ENCODE measurements at places on chromosomes 5 and 9. TPM values are rescaled to one million over a fixed set of nuclear protein-coding genes. Genes with fewer than 3 reads are reported as not detected.

DNA sequence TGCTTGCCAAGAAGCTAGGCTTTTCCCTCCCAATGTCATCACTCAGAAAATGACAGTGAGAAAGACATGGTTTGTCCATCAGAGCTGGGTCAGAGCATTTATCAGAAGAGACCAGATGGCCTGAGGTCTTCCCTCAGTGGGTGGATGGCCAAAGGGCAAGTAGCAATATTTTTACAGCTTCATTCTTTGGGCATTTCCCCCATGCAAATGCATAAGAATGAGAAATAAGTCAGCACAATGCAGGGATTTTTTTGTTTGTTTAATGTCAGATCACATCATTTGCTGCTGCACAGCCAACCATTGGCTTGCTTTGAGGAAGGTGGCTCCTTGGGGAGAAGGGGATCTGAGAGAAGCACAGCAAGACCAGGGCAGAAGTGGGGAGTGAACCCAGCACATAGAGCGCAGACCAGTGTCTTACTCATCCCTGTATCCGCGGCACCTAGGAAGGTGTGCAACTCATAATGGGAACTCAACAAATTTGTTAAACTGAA lies 209.6 kb downstream of the SEMA6A start:
- DNase-seq: no peak

GRCh38 chr9:8872802-8873201 lies 1073.2 kb upstream of the DMAC1 start:
- no peak for DNase-seq

DNA sequence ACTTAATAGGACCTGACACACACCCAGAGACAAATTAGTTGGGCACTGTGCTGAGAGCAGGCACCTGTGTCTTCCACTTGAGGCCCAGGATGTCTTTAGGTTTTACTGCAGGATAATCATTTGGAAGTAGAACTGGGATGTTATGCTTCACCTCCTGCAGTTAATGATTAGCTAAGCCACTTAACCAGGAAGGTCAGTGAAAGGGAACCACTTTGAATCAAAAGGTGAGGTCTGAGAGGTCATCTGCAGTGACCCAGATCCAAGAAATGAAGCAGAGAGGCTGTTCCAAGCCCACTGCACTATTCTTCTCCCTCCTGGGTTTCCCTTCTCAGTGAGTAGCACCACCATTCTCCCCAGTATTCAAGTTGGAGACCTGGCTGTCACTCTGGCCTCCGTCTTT lies 110.5 kb downstream of the SNX18 start:
- peak; percentile 45 for DNase-seq

- DNase-seq: peak; percentile 35
Observed at GRCh38 chr9:37939575-37940095, 35.7 kb upstream of the SLC25A51 start.

GRCh38 chr9:134698587-134699342 lies 57.2 kb downstream of the COL5A1 start:
- DNase-seq: peak; percentile 45

DNA sequence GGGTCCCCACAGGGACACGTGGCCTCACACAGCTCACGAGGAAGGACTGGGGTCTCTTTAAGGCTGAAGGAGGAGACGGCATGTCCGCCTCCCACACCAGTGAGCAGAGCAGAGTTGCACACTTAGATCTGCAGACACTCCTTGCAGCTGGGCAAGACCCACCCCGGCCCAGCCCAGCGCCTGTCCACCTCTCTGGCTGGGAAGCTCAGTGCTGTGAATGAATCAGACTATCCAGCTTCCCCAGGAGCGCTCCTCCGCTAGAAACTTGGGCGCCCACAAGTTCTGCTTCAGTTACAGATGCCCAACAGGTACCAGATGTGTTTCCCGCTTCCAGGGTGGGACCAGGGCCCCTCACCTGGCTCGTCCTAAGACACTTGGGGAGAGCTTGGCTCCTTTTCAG lies 78.9 kb downstream of the NSUN2 start:
- DNase-seq: no peak

- DNase-seq: no peak
Observed at GRCh38 chr5:56552612-56553268, 262.6 kb upstream of the MAP3K1 start.

DNA sequence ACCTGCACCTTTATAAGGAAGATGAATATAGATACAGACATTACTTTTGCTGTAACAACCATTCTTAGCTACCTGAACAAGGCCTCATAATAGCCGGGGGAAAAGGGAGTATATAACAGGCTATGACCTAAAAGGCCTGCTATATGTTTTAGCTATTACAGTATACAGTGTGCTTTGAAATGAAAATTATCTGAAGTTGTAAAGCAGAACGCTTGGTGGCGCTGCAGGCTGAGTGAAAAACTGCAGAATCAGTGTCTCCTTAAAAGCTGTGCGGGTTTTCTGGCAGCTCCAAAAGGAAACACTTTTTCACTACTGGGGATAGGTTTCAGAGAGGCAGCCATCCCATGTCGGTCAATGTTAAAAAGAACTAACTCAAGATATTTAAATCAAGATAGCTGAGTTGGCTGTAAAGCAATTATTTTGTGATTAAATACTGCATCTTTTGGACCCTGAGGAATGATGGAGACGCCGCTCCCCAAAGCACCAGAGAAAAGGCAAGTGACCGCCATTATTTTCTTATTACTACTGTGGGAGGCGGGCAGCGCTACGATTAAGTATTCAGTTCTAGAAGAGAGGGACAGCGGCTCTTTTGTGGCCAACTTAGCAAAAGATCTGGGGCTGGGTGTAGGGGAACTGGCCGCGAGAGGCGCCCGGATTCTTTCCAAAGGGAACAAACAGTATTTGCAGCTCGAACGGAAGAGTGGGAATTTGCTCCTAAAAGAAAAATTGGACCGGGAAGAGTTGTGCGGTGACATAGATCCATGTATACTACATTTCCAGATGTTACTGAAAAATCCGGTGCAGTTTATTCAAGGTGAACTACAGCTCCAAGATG lies 5.9 kb downstream of the PCDHB6 start:
- no peak for DNase-seq

GRCh38 chr5:145811834-145812625 lies 23.1 kb downstream of the PRELID2 start:
- DNase-seq: no peak

DNA sequence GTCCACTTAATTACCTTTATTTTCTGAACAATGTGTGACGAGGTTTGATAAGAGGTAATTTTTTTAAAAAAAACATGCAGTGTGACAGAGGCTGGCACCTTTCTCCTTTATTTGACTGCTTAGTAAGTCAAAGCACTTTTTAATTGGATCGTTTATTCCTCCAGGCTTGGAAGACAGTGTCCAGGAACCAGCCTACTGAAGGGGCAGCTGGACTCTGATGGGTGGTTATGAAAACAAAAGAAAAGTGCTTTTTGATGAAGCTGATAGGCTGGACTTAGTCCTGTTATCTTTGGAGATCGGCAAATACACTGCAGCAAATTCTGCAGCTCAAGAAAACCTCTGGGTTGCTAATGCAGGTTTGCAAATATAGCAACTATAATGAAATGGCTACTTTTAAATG lies 141.7 kb downstream of the DCP2 start:
- no peak for DNase-seq

DNA sequence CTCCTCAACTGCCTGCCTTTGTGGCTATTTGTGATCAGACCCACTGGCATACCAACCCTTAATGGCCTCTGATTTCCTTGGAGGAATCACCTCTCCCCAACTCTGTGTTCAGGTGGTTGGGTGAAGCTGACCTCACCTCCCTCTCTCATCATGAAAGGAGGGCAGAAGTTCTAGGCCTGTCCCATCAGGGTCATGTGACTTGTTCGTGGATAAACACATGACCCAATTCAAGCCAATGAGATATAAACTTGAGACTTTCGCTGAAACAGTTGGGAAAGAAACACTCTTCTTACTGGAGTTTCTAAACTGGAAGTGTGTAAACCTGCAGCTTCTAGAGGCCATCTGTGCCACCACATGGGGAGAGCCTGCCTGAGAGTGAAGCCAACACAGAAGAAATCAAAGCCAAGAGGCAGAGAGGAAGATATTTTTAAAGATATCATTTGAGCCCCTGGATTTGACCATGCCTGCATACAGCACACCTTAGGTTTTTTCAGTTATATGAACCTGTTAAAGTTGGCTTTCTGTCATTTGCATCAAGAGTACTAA lies 5.8 kb downstream of the GABBR2 start:
- DNase-seq: peak; percentile 6

- DNase-seq: no peak
Observed at GRCh38 chr5:98158440-98158839, 615.0 kb upstream of the RGMB start.

DNA sequence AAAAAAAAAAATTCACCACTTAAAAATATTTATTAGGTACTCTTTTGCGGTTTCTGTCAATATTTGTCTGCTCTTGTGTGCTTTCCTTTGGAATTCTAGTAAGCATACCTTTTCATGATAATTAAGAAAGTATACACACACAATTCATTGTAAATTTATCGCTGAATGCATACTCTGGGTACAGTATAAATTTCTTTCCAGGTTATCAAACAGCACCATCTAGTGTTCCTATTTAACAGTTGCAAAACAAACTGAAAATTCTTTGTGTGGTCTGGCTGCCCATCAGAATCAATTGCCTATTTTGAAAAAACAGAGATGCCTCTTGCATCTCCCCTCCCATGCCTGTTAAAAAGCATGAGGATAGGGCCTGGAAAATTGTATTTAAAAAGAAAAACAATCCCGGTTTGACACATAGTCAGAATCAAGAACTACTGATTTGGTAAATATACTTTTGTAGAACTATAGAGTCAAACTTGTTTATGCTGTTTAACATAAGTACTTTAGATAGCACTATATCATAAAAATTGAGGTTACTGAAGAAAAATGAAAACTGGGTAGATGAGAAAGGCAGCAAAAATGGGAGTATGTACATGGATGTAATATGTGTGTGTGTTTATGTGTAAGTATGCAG lies 16.2 kb downstream of the PGGT1B start:
- peak; percentile 13 for DNase-seq

- peak; percentile 57 for DNase-seq
Observed at GRCh38 chr5:157326440-157327005, 60.6 kb downstream of the CYFIP2 start.

DNA sequence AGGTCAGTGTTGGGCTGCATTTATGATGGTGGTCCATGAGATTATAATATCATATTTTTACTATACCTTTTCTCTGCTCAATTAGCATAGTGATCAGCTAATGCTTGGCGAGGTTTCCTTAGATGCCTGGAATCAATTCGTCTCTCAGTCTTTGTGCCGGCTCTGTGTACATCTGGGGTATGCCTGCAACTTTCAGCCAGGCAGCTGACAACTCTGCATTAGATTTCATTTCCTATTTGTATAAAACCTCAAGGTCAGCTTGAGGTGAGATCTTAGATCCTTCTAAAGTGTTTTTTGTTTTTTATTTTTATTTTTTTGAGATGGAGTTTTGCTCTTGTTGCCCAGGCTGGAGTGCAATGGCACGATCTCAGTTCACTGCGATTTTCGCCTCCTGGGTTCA lies 86.8 kb downstream of the MELK start:
- no peak for DNase-seq

DNA sequence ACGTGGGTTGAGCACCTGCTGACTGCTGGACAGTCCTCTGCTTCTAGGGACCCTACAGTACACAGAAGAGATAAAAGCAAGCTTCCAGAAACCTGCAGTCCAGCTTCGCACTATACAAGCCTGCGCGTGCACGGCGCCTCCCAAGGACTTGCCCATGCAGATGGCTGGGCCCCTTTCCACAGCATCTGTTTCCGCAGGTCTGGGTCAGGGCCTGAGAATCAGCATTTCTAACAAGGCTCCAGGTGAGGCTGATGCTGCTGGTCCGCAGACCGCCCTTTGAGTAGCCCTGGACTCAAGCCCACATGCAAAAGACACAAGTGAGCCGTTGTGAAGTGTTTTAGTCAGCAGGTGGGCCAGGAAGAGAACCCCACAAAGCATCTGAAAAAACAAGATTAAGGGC lies 133.1 kb downstream of the HSD17B3 start:
- no peak for DNase-seq

- DNase-seq: no peak
Observed at GRCh38 chr5:147752666-147753290, 29.8 kb downstream of the JAKMIP2 start.

GRCh38 chr5:73319036-73319435 lies 129.5 kb downstream of the FOXD1 start:
- no peak for DNase-seq

DNA sequence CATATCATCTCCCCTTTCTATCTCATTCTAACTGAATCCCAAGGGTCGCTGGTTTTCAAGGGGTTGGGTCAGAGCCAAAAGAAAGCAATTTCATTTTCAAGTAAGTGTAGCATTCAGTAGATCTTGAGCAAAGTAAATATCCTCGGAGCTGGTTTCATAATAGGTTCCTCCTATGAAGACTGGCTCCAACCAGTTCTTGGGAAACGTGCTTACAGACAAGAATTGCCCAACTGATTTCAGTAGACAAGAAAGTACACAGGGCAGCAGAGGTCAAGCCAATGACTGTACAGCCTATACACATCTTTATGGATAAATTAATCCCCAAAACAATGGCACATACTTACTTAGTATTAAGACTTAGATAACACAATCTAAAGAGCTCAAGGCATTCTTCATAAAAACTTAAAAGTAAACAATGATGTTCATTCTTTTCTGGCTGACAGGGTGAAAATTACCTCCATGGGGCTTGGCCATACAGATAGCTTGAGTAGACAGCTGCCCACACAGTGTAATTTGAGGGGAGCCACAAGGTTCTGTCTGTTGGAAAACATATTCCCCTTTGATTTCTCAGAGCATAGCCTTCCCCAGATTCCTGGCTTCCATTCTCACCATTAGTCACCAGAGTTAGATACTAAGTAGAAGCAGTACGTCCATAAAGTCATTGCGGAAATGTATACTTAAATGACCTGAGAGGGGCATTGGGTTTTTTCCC lies 163.9 kb downstream of the ARRDC3 start:
- peak; percentile 84 for DNase-seq

- DNase-seq: no peak
Observed at GRCh38 chr9:35611230-35611797, 6.3 kb downstream of the TESK1 start.

- no peak for DNase-seq
Observed at GRCh38 chr9:103789686-103790085, 304.4 kb upstream of the SMC2 start.

- peak; percentile 75 for DNase-seq
Observed at GRCh38 chr5:136053336-136054141, 24.8 kb downstream of the TGFBI start.

- no peak for DNase-seq
Observed at GRCh38 chr9:116447934-116448333, 239.2 kb upstream of the TRIM32 start.

GRCh38 chr5:97062046-97062445 lies 80.4 kb downstream of the LIX1 start:
- no peak for DNase-seq

CNTLN gene
- polyA plus RNA-seq: 4.5 TPM

C6 gene
- polyA plus RNA-seq: 39.4 TPM

SLC22A4 gene
- 9.6 TPM for polyA plus RNA-seq

PPP2CA gene
- polyA plus RNA-seq: 120 TPM

OLFML2A gene
- 11.7 TPM for polyA plus RNA-seq

SCGB3A2 gene
- not detected for polyA plus RNA-seq

ZNF618 gene
- 8.1 TPM for polyA plus RNA-seq

HTR4 gene
- 4.7 TPM for polyA plus RNA-seq

EIF4E1B gene
- not detected for polyA plus RNA-seq

SPRY4 gene
- polyA plus RNA-seq: 41.7 TPM

ALDH1A1 gene
- polyA plus RNA-seq: 181 TPM

SLC25A46 gene
- 48.3 TPM for polyA plus RNA-seq

SLC6A18 gene
- polyA plus RNA-seq: 0.03 TPM

DAB2 gene
- 178 TPM for polyA plus RNA-seq

GABRA1 gene
- polyA plus RNA-seq: 0.61 TPM

PDGFRB gene
- polyA plus RNA-seq: 18.6 TPM

All from large intestine (tissue), 12 donors.